Stimulated activated CD4-positive, alpha-beta T cell treated with anti-CD3 and anti-CD28 coated beads, Interleukin-1b, Interleukin-23, amount 100 ng/mL, for 48 hours (primary cell): ENCODE measurements at places on chromosomes 3 and 15.

GRCh38 chr3:10354361-10355015, 33.6 kb upstream of the SEC13 start:
- DNase-seq: no peak

DNA sequence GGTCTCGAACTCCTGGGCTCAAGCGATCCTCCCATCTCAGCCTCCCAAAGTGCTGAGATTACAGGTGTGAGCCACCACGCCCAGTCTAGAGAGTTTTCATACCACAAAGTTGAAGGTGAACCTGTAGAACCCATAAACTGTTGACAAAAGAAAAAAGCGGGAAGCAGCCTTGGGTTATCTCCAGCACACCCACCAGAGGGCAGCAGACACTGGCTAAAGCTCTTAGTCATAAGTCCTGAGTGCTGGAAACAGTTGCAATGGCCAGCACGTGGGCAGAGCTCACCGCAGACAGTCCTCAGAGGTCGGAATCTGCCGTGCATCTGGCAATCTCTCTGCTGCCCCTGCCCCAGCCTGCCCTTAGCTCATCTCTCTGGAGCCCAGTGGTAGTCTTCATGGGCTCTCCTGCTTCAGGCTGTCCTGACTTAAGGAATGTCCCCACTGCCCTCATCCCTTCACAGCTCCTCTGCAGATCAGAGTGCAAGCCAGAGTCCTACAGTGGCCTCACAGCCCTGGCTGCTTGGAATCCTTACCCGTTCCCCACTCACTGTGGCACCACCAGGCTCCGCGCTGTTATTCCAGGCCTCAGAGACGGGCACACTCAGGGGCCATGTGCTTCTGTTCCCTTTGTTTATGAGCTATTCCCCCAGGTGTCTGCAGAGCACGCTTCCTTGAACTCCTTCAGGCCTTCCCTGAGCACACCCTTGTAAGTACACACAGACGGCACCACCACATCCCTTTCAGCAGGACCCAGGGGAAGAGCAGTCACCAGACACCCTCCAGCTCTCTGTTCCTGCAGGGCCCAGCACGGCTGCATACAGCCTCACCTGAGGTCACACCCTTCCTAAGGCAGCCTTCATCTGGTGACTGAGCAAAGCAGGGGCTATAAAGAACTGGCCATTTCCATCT, 8.8 kb upstream of the ELP6 start:
- DNase-seq: peak; percentile 80

GRCh38 chr3:185950728-185951127, 12.9 kb upstream of the TRA2B start:
- DNase-seq: no peak

GRCh38 chr15:42611532-42611931, 36.1 kb downstream of the STARD9 start:
- no peak for DNase-seq

DNA sequence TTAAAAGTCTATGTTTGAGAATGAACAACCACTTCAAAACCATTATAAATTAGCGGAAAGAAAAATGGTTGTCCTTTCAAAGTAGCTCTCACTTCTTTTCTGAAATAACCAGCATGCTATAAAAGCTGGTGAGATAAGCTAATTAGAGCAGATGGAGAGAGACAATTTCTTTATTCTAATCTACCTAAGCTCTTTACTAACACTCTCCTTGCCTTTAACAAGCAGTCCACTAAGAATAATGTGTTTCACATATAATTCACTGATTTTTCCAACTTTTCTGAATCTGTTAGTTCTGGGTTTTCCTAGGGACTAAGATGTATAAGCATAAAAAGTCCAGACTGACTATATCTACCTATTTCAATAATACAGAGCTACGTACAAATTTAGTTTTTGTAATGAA, at the start of gene IMPG2:
Gene IMPG2, minus strand, starts transcription at position 101 of the 400 bp plus-strand sequence. CDS start 203 bp downstream, outside the sequence.
- no peak for DNase-seq

DNA sequence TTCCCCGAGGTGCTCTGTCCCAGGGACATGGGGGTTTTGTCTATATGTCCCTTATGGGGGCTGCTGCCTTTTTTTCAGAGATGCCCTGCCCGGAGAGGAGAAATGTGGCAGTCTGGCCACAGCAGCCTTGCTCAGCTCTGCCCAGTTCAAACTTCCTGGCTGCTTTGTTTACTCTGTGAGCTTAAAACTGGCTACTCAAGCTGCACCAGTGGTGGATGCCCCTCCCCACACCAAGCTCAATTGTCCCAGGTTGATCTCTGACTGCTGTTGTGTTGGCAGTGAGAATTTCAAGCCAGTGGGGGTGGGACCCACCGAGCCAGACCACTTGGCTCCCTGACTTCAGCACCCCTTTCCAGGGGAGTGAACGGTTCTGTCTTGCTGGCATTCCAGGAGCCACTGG, 188.9 kb downstream of the STXBP5L start:
- no peak for DNase-seq

DNA sequence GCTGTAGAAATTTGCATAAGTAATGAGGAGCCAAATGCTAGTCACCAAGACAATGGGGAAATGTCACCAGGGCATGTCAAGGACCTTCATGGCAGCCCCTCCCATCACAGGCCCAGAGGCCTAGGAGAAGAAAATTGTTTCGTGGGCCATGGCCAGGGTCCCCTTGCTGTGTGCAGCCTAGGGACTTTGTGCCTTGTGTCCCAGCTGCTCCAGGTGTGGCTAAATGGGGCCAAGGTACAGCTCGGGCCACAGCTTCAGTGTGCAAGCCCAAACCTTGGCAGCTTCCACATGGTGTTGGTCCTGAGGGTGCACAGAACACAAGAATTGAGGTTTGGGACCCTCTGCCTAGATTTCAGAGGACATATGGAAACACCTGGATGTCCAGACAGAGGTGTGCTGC, 208.8 kb upstream of the TBC1D5 start:
- no peak for DNase-seq

- DNase-seq: no peak
Observed at GRCh38 chr3:132380920-132381319, 36.4 kb upstream of the DNAJC13 start.

DNA sequence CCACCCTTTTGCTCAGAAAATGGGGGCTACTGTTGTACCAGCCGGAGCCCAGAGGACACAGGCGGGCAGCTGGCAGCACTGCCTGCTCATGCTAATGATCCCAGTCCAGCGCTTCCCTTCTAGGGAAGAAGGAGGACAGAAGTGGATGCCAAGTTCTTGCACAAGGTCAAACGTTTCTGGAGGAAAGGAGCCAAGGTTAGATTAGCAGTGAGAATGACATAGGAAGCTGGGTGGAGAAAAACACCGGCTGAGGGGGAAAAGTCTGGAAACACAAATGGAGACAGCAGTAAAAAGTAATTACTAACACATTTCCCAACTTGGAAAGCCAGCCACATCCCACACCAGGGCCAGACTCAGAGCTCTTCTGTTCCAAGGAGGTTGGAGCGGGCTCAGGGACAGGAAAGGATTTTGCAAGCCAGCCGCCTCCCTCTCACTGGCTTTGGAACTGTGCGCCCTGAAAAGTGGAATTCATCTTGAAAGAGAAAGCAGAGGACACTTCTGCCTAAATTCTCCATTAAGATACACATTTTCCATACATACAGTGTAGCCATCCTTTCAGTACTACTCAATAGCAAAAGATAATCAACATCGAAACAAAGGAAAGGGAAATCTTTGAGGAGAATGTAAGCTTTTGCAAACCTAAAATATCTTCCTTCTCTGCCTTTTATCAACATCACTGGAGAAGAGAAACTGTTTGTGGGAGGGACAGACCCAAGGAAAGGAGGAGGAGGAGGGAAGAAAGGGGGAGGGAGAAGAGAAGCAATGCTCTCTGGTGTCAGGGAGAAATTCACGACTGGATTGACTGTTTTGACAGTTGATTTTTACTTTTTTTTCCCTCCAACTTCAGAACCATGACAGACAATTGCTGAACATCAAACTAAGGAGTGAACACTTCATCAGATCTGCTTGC, 133.6 kb downstream of the CD47 start:
- no peak for DNase-seq

DNA sequence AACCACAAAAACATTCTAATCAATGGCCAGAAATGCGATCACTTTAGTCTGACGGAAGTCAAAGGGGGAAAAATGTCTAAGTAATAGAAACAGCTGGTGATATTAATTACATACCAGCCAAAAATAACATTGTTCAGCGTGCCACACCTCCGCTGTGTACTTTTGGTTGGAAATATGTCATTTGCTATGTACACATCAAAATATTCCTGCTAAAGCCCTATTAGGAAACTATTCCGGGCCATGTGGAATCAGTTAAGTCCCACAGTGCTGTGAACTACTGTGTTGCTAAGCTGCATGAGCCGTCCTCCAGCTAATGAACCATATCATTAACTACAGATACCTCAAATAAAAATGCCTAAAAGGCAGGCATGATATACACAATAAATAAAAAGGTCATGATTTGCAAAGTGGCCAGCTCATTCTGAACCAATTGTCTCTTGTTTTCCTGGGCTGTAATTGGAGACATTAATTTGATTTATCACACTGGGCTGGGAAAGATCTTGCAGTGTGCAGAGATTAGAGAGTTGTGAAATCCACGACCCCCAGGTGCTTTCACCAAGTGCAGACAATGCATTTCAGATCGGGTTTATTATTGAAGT, 200.5 kb upstream of the LRTM1 start:
- no peak for DNase-seq

DNA sequence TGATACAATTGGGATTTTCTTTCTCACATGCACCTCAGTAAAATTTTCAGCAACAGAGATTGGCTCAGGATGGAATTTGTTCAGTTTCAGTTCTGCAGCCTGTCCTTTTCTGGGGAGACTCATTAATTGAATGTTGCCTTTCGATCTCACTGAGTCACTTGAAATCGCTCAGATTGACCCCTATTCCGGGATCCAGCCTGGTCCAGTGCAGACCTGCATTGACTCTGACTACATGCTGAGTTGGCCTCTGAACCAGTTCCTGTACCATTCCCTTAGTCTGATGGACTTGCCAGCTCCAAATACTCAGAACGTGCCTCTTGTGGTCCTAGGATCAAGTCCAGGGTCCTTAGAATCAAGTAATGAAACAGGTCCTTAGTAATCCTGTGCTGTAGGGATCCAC, 9.4 kb downstream of the IGF1R start:
- DNase-seq: no peak

- DNase-seq: no peak
Observed at GRCh38 chr15:29826908-29827820, 4.9 kb upstream of the TJP1 start.

DNA sequence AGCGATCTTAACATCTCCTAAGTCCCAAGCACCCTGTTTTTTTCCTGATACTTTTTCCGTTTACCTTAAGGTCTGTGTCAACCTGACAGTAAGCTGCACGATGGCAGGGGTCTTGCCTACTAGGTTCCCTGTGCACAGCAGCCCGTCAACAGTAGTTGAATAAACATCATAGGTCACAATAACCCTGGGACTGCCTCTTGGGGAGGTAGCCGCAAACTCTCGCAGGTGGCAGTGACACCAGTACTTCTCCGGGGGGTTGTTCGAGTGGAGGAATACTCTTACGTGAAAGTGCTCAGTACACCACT, 365 bp upstream of the PDCD6IP start:
- no peak for DNase-seq

DNA sequence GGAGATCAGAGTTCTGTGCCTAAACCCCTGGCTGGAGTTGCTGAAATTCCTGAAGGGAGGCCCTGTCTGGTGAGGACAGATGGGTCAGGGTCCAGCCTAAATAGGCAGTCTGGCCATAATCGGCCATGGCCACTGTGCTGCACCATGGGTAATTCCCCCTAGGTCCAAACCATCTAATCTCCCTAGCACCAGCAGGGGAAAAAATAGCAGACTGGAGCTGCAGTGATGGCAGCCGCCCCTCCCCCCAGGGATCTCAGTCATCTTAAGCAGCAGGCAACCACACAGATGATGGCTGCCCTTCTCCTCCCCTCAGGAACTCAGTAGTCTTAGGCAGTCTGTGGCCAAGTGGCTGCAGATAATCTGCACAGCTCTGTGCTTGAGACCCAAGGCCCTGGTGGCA, 68.4 kb upstream of the CD96 start:
- no peak for DNase-seq

DNA sequence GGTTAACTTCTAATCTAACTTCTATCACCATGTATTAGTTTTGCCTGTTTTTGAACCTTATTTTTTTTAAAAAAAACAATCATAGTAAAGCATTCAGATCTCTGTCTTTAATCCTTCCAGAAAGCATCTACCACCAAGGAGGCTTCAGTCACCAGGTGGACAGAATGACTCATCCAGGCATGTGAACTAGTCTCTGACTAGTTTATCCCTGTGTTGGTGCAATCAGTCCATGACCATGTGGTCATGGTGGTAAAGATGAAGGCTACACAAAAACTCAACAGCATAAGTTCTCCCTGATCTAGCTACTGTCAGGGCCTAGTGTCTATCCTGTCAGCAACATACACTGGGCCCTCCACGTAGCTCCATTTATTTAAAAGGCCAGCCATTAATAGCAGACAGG, 750.6 kb downstream of the AGBL1 start:
- DNase-seq: no peak

DNA sequence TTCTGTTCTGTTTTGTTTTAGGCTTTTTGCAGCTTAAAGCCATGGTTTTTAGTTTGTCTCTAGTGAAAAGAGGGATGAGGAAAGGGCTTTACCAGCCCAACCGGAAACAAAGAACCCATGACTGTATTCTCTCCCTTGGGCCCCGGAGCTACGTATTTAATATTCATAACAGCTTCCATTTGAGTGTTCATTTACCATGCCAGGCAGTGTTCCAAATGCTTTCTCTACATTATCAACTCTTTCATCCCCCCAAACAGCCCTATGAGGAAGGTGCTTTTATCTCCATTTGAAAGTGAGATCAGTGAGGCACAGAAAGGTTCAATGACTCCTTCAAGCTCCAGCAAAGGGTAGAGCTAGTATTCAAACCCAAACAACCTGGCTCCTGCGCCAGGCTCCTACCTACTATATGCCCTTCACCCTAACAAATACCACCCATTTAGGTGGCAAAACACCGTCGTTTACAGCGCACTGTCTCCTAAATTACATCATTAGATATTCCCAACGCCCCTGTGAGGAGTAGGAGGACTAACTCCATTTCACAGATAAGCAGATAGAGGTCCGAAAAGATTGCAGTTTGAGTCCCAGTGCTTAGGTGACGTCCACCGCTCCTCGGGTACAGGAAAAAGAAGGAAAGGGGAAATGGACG, 27.9 kb downstream of the GTPBP8 start:
- peak; percentile 11 for DNase-seq

GRCh38 chr3:150472421-150472820, 64.3 kb downstream of the TSC22D2 start:
- DNase-seq: no peak

DNA sequence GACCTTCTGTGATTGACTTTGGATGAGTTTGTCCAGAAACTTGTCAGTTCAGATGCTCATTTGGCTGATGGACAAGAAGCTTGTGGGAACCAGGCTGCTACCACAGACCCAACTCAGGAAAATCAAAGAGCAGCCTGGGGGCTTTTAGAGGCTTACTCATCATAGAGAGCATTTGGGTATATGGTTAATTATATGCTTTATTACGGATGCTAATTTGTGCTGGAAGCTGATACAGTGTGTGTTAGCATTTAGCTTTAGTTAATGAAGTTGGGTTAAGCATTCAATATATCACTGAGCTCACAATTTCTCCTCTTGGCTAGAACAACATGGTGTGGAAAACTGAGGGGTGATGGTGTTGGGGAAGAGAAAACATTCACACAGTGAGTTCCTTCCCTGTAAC, 664.2 kb upstream of the CFAP20DC start:
- DNase-seq: no peak

- no peak for DNase-seq
Observed at GRCh38 chr3:115681736-115682135, 58.4 kb downstream of the GAP43 start.
